ENCODE measurements at places on chromosomes 13 and 19.

- no peak for DNase-seq
Observed at GRCh38 chr13:87035526-87035925, 635.6 kb upstream of the SLITRK5 start.

- DNase-seq, result no peak
Observed at GRCh38 chr13:33891196-33891742, 73.3 kb downstream of the RFC3 start.

GRCh38 chr19:56263319-56263718, 9.2 kb upstream of the EDDM13 start:
- DNase-seq, result no peak

DNA sequence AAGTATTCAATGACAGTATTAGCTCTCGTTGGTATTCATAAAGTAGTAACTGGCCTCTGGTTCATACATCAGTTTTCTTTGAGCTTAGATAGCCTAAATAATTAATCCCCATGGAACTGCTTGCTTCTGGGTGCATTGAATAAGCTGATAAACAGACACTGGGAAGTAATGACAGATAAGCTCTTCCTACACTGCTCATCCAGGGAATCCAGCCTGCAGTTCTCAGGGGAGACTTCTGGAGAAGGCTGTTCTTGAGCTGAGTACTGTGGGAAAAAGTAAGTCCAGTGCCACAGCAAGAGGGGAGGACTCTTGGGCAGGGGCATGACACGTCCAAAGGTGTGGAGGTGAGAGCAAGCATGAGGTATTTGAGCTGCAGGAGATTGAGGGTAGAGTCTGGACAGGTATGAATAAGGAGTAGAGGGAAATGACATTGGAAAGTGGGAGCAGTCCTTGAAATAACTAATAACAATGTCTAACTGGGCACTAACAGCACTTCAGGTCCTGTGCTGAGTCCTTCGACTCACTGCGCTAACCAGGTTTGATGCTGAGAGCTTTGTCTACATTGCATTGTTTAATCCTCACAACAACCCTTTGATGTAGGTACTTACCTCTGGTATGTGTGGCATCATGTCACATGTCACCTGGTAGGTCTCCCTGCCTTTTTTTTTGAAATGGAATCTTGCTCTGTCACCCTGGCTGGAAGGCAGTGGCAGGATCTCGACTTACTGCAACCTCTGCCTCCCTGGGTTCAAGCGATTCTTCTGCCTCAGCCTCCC, 7.2 kb downstream of the GARRE1 start:
- no peak for DNase-seq

- DNase-seq, result no peak
Observed at GRCh38 chr13:112489199-112489598, 98.8 kb downstream of the TUBGCP3 start.

DNA sequence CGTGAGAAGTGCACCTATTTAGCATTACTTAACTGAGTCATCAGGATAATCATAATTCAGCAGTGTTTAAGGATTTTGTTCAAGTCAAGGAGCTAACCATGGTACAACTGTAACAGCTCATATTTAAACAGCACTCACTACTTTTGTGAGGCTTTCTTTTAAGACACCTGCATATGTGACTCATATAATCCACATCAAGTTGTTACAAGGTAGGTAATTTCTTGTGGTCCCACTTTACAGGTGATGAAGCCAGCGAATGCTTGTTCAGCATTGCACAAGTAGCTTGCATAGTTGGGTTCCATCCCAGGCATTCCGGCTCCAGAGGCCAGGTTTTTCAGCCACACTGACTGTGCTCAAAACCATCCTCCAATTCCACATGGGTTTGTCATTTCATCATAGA, 569.2 kb downstream of the MYO16 start:
- DNase-seq, result no peak

Data from AG04450 (cell line).